Esophagus muscularis mucosa (tissue), 4 donors: ENCODE measurements at places on chromosomes 7 and 10. TPM values are rescaled to one million over a fixed set of nuclear protein-coding genes. Genes with fewer than 3 reads are reported as not detected.

GRCh38 chr10:80501913-80502521 is 35.7 kb upstream of the SH2D4B start:
- DNase-seq, result no peak

GRCh38 chr7:48384180-48384752 is 213.0 kb downstream of the ABCA13 start:
- no peak for DNase-seq

DNA sequence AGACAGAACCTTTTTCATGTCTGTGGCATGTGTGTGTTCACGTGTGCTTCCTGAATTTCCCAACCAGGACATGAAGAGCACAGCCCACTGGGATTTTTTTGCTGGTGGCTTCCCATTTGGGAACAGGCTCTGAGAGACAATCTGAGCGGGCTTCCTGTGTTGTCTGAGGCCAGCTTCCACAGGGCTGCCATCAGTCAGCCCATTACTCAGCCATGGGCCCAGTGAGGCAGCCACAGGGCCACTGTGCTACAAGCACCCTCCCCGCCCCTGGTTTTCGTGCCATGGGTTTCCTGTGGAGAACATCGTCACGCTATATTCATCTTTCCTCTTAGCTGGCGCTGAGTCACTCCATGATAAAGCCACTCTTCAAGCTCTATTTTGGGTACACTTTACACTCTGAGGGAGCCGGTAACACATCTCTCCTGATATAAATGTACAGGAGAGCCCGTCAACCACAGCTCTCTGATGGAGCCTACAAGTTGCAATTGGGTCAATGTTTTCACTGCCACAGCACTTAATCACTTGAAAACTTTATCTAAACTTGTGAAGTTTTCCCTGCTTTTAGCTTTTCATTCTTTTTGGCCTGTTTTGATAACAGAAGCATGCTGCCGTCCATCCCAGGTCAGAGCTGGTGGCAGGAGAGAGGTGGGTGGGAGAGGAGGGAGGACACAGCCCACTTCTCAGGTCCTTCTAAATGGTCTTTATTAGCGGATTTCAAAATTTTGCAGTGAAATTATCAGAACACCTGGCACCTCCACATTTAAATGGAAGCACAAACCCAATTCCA is 96.9 kb downstream of the HIPK2 start:
- no peak for DNase-seq

GRCh38 chr7:102190776-102191350 is 95.8 kb upstream of the SH2B2 start:
- no peak for DNase-seq

- no peak for DNase-seq
These were observed 303.4 kb downstream of the XPNPEP1 start for GRCh38 chr10:109619914-109620313.

- DNase-seq, result no peak
These were observed 58.8 kb upstream of the AKR1E2 start for GRCh38 chr10:4767033-4767814.

DNA sequence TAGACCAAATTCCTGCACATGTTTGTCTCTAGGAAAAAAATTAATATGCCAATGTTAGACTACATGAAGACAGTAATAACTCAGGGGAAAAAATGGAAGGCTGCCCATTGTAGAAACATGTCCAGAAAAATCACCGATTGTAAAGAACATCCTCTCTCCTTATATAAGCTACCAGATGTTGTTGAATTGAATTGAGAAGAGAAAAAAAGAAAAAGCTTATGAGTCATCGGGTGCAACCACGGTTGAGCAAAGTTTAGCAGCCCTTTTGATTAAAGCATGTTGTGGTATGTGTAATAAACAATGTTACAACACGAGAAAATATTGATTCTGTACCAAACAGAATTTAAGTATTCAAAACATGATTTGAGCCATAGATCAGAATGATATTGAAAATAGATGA is 102.3 kb upstream of the ARHGAP21 start:
- no peak for DNase-seq

DNA sequence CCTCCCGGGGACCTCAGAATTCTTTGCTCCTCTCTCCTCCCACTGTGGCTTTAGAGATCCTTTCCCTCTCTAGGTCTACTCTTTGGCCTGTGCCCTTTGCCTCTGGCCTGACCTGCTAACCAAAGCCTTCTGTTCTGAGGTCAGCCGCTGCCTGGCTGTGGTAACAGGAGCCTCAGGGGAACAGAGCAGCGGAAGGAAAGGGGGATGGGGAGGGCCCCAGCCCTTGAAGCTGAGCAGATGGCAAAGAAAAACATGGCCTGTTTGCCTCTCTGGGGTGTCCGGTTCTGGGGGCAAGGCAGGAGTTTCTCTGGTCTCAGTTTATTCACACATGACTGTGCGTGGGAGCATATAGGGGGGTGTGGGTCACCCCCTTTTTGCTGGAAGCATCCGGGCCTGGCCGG is 28.2 kb downstream of the COL26A1 start:
- DNase-seq, result no peak

GRCh38 chr10:133275684-133276092 is 980 bp downstream of the ADAM8 start:
- no peak for DNase-seq

GRCh38 chr7:33411020-33411419 is 281.7 kb downstream of the BBS9 start:
- DNase-seq, result no peak

- no peak for DNase-seq
These were observed 154.9 kb downstream of the SLIT1 start for GRCh38 chr10:97030894-97031293.

- no peak for DNase-seq
These were observed 111.8 kb downstream of the JAZF1 start for GRCh38 chr7:28068811-28069216.

- DNase-seq, result no peak
These were observed 23.4 kb downstream of the PROSER2 start for GRCh38 chr10:11846542-11846941.

DNA sequence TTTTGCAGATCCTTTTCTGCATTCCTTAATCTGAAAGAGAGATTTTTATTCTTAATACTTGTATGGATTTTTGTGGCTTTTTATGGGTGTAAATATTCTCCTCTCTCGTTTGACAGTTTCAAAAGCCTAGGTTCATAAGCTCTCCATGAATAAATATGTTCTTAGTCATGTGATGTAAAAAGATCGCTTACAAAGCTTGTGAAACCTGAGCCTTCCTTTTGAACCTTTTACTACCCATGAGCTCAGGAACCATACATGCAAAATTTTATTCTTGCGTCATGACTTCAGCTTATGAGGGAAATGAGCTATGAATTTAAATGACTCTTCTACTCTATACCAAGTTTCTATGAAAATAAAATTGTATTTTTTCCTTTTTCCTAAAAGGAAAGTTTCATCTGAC is 98.7 kb downstream of the POLL start:
- no peak for DNase-seq

- DNase-seq, result peak; percentile 96
These were observed 3.7 kb upstream of the IFIT1B start for GRCh38 chr10:89373916-89374711.

- no peak for DNase-seq
These were observed 56.6 kb downstream of the ELMO1 start for GRCh38 chr7:37391791-37392672.

DNA sequence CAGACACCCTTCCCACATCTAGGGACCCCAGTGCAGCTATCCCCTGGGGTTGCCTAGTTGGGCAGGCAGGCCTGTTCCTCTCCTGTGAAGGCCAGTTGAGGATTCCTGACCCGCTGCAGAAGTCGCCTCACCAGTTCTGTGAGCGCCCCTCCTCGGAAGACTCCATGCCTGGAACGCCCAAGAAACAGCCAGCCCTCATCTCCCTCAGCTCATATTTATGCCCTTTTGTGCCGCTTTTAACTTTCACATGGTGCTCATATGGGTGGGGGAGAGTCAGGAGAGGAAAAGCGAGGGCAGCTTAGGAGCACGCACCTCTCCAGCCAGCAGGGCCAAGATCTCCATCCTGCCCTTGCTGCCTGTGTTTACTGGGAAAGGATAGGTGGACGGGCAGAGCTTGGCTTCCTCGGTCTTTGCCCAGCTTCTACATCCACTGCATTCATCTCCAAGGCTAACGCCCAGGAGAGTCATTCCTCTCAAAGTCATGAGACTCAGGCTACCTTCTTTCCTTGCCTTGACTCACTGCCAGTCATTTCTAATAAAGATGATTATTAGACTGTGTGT is 286.6 kb downstream of the USP6NL start:
- no peak for DNase-seq

DNA sequence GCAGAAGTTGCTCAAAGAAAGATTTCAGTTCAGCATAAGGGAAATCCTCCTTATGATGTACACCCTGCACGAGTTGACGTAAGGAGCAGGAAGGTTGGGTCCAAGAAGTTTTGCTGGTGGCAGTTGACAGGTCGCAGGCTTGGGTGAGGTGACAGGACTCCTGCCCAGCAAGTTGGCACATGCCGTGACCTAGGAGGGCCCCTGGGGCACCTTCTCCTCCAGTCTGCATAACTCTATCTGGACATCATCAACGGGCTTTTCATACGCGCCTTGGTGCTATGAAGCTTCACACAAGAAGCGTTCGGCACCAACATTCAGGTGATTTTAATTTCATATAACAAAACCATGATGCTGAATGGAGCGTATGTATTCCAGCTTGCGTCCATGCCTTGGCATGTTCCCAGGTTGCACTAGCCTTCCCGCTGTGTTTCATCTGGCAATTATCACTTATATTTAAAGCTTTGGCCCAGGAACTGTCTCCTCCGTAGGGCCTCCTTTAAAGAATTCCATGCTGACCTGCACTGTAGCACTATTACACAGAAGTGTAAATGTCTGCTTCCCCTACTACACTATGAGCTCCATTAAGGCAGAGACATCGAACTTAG is 651.6 kb upstream of the FOXK1 start:
- DNase-seq, result no peak

HMX2 gene
- total RNA-seq, result not detected

CABCOCO1 gene
- 1.5 TPM for total RNA-seq

BHLHA15 gene
- total RNA-seq, result not detected

ARMH3 gene
- 12.9 TPM for total RNA-seq

DBNL gene
- 122 TPM for total RNA-seq

OPN4 gene
- not detected for total RNA-seq

SUN3 gene
- total RNA-seq, result not detected

NRAP gene
- not detected for total RNA-seq

WDR86 gene
- total RNA-seq, result 11.8 TPM

TRIM73 gene
- 0.83 TPM for total RNA-seq

PTPN20 gene
- 2.3 TPM for total RNA-seq
